ENCODE measurements at places on chromosomes 4 and X.

- no peak for DNase-seq
Observed at GRCh38 chr4:76606645-76607265, 171.7 kb downstream of the SHROOM3 start.

DNA sequence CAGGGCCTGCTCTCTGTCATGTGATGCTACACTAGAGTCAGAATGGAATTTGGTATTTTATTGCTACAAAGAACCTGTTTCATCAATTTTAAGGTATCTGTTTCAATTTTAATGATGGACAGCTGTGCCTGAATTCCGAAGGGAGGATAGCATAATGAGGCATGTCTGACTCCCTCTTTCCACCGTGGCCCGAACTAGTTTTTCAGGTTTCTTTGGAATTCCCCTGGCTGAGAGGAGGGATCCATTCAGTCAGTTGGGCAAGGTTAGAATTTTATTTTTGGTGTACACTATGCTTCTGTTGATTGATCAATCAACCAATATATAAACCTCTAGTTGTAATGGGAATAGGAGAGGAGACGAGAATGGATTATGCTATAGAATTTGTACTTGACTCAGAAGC is 761.8 kb downstream of the FAM133A start:
- no peak for DNase-seq

- no peak for DNase-seq
Observed at GRCh38 chr4:5968246-5968645, 50.0 kb downstream of the C4orf50 start.

DNA sequence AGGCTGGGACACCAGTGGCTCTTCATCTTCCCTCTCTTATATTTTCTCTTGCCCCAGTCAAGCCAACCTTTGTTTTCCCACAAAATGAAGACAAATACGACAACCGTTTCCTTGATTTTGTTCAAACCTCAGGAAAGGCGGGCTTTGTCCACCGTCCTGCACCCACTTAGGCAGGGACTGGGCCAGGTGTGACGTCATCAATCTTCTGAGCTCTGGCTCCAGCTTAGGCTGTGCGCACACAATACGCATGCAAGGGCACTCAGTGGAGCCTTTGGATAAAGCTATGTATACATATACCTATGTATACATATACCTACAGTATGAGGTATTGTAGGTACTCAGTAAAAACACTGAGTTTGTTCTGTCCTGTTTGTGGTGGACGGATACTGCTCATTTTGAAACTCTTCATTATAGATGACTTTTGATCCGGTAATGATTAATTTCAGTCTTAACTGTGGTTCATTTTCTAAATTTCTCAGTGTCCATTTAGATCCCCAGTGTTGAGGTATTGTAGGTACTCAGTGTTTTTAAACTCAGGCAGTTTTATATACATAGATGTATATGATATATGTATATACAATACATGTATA is 194.9 kb downstream of the MGST2 start:
- DNase-seq = no peak

DNA sequence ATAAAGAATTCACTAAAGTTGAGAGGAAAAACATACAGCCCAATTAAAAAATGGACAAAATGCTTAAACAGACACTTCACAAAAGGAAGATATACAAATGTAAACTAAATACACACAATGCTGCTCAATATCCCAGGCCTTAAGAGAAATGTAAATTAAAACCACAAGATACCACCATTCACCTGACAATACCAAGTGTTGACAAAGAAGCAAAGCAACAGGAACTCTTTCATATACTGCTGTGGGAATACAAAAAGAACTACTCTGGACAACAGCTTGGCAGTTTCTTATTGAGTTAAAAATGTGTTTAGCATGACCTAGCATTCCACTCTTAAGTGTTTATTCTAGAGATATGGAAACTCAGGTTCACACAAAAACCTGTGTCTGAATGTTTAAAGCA is 71.3 kb downstream of the ABCB7 start:
- DNase-seq = no peak

GRCh38 chr4:7199771-7200441 is 7.6 kb downstream of the SORCS2 start:
- no peak for DNase-seq

- DNase-seq = no peak
Observed at GRCh38 chr4:3715061-3715854, 50.9 kb upstream of the ADRA2C start.

- DNase-seq = no peak
Observed at GRCh38 chrX:23883737-23884354, 23.9 kb downstream of the APOO start.

- DNase-seq = no peak
Observed at GRCh38 chrX:33045245-33045644, 166.1 kb downstream of the DMD start.

DNA sequence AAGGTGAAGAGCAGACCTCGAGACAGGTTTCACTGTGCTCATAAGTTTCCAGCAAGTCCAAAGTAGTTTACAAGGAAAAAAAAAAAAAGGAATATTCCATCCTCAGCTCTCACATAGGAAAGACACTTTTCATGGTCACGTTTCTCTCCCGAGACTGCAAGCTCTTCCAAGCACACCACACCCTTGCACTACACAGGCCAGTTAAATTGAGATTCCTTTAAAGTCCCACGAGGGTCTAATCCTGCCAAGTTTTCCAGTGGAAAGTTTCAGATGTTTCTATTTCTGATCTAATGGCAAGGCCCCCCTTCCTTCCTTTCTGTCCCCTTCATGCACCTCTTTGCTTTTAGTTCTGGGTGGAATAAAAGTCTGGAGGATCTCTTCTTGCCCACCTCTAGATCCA is 67.9 kb upstream of the PCDH19 start:
- no peak for DNase-seq
